ENCODE measurements at places on chromosomes 13 and 19. TPM values are rescaled to one million over a fixed set of nuclear protein-coding genes. Genes with fewer than 3 reads are reported as not detected.

DNA sequence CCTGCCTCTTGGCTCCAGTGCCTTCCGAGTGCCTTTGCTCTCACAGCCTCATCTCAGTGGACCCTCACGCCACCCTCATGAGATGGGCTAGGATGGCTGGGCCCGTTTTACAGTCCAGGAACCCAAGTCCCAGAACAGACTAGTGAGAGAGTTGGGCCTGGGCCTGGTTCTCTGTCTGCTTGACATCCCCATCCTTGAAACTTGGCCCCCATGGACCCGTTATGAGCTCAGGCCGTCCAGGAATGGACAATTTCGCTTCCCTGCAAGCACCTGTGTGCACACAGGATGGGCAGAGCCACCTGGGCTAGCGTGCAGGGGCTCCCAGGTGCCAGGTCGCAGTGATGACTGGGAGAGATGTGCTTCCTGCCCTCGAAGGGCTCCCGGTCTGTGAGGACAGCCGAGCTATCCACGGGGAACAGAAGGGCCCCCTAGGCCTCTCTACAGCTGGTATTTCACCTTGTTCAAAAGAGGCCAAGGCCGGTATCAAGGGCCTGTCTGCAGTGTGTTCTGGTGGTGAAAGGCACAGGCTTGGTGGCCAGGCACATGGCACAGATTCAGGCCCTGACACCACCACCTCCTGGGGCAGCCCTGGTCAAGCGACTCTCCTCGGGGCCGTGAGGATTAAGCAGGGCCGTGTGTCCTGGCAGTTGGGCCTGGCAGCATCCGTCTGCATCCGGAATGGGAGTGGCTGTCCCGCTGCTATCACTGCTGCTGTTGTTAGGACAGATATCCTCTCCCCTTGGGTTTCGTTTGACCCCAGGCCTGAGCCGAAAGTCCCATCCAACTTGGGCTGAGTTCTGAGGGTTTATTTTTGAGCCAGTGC lies 38.9 kb downstream of the CAPN12 start:
- H3K27me3 ChIP-seq, result no peaks in the 10 kb centered on the region
- H3K4me1 ChIP-seq, result peaks cover 3% of the 10 kb centered on the region
- peaks cover 6% of the 10 kb centered on the region for H3K36me3 ChIP-seq
- DNase-seq, result no peak
- H3K27ac ChIP-seq, result no peak overlapping the region

DNA sequence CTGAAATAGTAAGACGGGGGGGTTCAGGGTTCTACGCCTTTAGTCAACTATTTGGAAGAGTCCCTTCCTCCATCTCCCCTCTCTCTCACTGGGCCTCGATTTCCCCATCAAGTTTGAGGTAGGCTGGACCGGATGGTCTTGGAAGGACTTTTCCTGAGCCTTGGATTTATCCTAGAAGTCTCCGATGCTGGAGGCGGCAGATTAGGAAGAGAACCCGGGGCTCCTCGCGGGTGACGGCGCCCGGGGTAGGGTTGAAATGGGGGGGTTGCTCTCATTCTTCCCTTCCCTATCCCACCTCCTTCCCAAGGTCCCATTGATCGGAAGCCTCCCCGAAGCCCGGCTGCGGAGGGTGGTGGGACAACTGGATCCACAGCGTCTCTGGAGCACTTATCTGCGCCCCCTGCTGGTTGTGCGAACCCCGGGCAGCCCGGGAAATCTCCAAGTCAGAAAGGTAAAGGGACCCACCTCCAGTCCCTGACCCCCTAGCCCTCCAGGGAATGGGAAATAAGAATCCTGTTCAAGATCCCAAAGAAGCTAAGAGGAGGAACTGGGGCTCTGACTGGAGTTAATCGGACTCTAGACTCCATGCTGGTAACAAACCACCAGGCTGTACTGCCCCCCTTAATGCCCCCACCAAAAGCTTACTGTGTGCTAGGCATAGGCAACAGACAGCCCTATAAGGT lies 781 bp downstream of the QPCTL start:
- H3K4me3 ChIP-seq, result peak overlapping the region; percentile 90
- peak; percentile 83 for DNase-seq
- no peaks in the 10 kb centered on the region for H3K27me3 ChIP-seq
- H3K36me3 ChIP-seq, result peaks cover 9% of the 10 kb centered on the region
- peaks cover 17% of the 10 kb centered on the region for H3K4me1 ChIP-seq

GRCh38 chr19:3474010-3474409 lies 6.3 kb downstream of the SMIM24 start:
- no peak overlapping the region for H3K27ac ChIP-seq
- peaks cover 2% of the 10 kb centered on the region for H3K27me3 ChIP-seq
- no peaks in the 10 kb centered on the region for H3K36me3 ChIP-seq

DNA sequence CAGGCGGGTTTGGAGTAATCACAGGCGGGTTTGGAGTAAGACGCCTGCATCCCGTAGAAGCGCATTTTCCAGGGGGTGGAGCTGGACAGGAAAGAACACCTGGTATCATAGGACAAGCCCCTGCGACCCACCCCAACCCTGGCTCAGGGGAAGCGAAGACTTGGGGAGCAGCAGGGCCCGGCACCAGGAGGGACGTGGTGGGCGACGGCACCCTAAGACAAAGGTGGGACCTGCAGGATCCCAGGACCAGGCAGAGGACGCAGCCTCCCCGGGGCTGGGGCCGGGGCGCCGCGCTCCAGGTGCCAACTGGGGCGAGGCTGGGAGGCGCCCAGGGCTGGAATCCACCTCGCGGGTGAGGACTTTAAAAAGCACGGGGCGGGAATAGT lies 520 bp downstream of the ZNF600 start:
- no peak for DNase-seq
- H3K27me3 ChIP-seq, result no peaks in the 10 kb centered on the region
- peak overlapping the region; percentile 82 for H3K27ac ChIP-seq
- H3K36me3 ChIP-seq, result peaks cover 42% of the 10 kb centered on the region
- peaks cover 22% of the 10 kb centered on the region for H3K4me1 ChIP-seq

The ZNF30 gene
- total RNA-seq, result 5.7 TPM

All from activated naive CD8-positive, alpha-beta T cell treated with anti-CD3 and anti-CD28 coated beads, Interleukin-2, amount 10 ng/mL, durations not matched to agents 7 days and 5 days (primary cell).